ENCODE measurements at places on chromosomes 5 and 9.

DNA sequence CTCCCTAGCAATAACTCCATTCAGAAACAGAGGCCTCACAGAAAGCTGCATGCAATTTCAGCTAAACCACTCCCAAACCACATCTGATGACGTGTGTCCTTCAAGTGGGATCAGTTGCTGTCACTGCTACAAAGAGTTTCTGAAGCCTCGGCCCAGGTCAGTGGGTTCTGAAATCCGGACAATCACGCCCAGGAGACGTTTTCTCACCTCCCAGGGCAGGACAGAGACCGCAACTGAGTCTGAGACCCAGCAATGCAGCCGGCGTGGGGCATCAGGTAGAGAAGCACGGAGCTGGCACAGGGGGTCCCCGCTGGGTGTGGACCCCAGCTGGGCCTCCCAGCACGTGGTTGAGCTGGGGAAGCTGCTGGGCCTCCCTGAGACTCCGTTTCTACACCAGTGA, 2.6 kb upstream of the UBE2QL1 start:
- no peak for DNase-seq

DNA sequence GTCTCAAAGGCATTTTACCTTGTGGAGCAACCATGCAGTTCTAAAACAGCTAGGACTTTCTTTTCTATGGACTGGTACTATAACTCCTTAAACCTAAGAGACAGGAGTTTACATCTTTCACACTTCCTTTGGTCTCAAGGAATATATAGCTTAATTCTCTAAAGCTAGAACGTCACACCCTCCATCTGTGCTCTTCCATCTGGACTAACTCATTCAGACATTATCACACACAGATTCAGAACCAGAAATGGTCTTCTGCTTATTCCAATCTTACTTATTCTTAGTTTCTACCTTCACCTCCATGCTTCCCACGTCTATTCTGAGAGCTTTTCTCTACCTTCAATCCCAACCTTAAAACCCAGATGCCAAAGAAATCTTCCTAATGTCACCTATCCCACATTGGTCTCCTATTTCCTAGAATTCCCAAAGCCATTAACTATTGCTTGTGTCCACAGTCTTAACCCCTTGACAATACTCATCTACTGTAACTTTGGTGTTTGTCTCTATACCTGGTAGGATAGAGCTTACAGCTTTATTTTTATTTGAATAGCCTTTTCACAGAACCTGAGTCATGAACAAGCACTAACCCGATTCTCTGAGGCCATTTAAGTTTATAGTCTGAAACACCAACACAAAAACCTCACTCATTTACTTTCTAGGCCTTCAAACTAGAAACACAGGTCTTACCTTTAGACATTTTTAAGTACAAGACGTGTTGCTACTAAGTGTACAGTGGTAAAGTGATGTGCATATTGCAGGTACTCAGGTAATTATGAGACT, 22.8 kb downstream of the CSNK1A1 start:
- no peak for DNase-seq

DNA sequence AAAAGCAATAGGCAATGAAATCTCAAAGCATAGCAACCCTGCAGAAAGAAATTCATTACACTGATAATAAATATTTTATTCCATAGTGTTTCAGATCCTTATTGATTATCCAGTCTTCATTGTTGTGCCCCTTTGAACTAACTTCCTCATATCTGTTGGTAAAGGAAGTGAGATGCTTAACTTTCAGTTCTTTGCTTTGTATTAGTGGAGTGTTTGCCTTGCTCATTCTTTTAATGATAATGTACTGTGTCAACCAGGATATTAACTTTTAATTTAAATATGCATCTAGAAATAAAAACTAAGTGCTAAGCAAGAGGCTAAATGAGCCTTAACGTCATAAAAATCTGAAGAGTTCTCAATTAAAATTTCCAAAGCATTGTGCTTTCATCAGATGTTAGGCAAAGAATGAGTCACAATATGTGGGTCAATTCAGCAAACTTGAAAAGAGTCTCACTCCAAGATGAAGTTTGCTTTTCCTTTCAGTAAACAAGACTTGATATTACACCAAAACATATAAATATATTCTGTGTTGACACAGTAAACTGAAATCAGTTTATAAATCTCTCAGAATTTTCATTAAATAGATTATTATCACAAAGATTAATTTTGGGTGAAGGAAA, 105.9 kb downstream of the GIN1 start:
- DNase-seq = no peak

GRCh38 chr9:94586316-94586715, 7.3 kb downstream of the FBP2 start:
- no peak for DNase-seq

DNA sequence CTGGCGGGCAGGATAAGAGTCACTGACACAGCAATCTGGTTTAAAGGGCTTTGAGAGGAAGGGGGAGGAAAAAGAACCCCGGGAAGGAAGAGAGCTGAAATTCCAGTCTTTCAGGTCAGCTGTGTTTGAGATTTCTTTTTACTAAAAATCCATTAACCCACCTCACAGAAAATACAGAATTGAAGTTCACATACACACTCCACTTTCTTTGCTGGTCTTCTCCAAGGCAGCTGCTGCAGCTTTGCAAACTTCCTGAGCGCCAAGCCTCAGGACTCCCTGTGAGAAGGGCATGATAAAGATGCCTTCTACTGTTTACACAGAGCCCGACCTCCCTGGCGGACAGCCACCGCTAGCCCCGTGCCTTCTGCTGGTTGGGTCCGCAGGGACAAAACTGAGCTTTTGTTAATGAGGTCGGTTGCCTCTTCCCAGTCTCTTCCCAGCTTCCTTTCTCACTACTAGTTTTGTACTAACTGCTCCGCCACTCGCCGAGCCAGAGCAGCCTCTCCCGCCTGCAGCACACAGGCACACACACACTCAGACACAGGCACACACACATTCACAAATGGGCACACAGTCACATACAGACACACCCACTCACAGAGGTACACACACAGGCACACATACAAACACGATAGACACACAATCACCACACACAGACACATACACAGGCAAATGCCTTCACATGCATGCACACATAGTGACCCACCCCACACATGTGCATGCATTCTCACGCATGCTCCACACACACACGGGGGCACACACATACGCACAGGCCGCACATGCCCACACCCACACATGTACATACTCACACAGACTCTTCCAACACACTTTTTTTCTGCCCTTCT, at the start of gene FREM1:
TSS of gene FREM1 (minus strand) at position 468 of the 845 bp plus-strand sequence. CDS start 41,451 bp downstream, outside the sequence.
- DNase-seq = peak; percentile 43

GRCh38 chr5:88875341-88876234, 7.4 kb downstream of the MEF2C start:
- DNase-seq = no peak

DNA sequence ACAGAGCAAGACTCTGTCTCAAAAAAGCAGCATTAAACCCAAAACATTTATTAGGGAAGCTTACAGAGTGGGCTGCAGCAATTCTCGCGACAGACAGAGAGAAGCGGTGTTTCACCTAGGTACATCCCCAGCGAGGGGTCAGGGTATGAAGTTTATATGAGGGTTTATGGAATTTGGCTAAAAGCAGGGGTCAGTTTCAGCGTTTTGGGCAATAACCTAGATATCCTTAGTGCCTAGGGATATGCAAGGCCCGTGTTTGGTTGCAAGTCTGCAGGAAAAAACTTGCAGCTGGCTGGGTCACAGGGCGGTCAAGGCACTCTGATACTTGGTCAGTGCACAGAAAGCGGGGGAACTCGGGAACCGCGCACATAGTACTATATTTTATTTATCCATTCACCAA, 649 bp upstream of the GLE1 start:
- DNase-seq = peak; percentile 29

GRCh38 chr9:96413302-96414221, 4.6 kb downstream of the ZNF367 start:
- no peak for DNase-seq

DNA sequence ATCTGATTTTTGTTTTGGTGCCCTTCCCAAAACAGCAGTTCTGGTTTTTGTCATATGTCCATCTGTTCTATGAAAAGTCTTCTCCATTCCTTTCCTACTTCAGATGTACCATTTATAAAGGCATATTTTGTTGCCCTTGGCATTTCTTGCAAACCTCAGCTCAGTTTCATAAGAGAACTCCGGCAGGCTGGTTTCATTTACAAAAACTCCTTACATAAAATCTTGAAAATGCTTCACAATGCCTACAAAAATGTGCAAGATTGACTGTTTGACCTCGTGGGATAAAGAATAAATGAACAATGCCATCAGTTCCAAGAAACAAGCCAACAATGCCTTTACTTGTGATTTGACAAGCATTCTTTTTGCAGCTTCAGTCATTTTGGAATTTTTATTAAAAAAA, 39.1 kb upstream of the CTNNAL1 start:
- peak; percentile 74 for DNase-seq

DNA sequence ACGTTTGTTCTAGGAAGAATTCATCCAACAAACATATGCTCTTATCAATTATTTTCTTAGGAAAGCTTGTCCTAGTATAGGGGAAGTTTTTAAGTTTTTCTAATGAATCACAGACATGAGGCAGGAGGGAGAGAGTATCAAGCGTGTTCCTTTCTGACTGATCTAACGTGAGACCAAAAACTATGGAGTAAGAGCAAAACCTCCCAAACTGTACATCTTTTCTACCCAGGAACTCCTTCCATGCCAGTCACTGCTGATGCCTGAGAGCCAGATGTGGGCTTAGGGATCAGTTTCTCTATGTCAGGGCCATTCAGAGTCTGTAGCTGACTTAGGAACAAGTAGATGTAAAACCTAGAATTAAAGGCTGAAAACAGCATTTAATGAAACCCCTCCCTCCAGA, 51.7 kb upstream of the NFIB start:
- DNase-seq = no peak

- DNase-seq = no peak
Observed at GRCh38 chr5:158175934-158176481, 317.1 kb upstream of the CLINT1 start.

- DNase-seq = no peak
Observed at GRCh38 chr9:17942498-17942897, 363.6 kb downstream of the SH3GL2 start.

DNA sequence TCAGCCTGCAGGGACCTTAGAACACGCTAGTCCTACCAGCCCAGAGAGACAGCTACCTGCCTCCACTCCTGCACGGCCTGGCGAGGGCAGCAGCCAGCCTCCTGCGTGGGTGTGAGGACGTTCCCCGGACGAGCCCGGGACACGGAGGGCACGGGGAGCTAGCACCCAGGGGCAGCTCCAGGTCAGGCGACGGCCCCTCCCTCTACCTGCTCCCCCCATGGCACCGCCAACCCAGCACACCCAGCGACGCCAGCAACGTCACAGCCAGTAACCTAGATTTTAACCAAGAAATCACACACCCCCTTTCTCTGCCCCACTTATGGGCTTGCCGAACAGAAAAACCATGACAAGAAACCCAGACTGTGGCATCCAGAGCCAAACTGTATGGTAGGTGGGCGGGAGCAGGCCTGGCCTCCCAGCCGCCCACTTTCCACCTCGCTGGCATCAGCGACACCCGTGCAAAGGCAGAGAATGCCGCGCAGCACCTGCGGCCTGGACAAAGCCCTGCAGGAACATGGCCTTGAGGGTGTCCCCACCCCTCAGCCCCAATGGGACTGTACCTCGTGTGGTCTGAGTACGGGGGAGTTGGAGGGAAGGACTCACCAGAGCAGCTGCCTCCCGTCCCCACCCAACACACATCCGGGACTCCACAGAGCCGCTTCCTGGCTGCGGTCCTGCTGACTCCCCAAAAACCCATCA, 47.9 kb downstream of the NACC2 start:
- no peak for DNase-seq

DNA sequence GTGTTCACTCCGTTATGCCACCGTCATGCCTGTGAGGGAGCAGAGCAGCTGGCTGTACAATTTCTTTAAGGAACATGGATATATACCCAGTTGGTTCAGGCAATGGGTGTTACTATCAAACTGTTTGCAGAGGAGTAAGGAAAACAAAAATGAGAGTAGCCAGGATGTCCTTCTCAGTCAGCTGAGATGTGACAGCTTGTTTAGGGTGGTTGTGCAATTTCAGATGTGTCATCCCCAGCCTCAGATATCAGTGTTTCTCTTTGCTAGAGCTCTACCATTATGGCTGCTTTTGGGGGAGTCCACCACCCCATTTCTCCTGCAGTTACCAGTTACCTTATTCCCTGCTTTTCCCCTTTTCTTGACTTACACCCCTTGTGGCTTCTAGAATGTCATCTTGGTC, 135.2 kb upstream of the SLC24A2 start:
- DNase-seq = no peak

DNA sequence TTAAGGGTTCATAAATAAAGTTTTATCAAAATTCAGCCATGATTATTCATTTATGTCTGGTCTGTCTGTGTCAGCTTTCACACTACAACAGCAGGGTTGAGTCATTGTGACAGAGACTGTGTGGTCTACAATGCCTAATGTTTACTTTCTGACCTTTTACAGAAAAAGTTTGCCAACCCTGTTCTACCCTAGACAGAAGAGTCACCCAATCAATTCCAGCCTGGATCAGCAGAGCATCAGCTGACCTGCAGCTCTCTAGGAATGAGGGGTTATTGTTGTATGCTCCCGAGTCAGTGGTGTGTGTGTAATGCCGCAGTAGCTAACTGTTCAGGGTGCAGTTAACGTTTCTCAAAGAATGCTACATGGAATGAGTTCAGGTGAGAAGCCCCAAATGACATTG, 87.3 kb downstream of the HRH2 start:
- no peak for DNase-seq

DNA sequence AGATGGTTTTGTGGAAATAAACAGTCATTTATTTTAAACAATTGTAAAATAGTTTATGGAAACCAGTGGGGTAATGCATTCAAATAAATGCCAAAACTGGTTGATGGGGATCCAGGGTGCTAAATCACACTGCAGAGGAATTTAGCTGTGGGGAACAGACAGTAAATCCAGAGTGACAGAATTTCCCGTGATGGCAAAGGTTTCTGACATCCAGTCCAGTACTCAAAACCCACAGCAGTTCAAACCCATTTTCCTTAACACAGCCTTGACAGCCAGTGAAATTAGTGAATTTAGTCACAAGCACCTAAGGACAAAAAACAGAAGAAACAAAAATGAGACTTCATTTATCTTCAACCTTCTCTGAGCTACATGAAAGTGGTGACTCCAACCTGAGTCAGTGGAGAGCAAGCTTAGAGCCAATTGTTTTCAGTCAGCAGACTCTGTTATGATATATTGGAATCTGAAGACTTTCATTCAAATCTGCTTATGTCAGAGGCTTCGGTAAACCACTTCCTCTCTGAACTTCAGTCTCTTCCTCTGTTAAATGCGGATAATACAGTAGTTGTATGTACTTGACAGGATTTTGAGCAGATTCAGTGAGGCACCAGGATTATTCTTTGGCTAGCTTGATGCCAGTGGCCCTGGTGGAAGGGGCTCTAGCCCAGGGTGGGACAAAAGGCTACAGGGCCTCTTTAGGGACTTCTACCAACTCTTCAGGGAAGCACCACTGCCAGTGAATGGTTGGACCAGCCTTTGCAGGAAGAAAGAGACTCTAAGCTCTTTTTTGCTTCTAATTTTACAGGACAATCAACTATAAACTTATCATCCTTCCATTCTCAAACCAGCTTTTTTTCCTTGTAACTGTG, 185.3 kb downstream of the MAPKAP1 start:
- peak; percentile 98 for DNase-seq

GRCh38 chr5:138706655-138707480, 46.4 kb upstream of the CTNNA1 start:
- DNase-seq = no peak

Measured in COLO829 (cell line).